ENCODE measurements at places on chromosomes 4 and X. TPM values are rescaled to one million over a fixed set of nuclear protein-coding genes. Genes with fewer than 3 reads are reported as not detected.

The DUSP9 gene
- 0.12 TPM for total RNA-seq

The FREM3 gene
- total RNA-seq: 0.12 TPM

The DAPP1 gene
- total RNA-seq: 23.3 TPM

The MAGED1 gene
- 214 TPM for total RNA-seq

The RPS6KA6 gene
- 7.7 TPM for total RNA-seq

The IL2RG gene
- 8.9 TPM for total RNA-seq

The AMTN gene
- total RNA-seq: not detected

The CCNB3 gene
- total RNA-seq: 0.78 TPM

The MAGEE2 gene
- 0.43 TPM for total RNA-seq

The SCLT1 gene
- total RNA-seq: 11.7 TPM

The RXFP1 gene
- total RNA-seq: 0.55 TPM

The KLHL4 gene
- 1.9 TPM for total RNA-seq

The BEND2 gene
- not detected for total RNA-seq

GRCh38 chr4:67499799-67500198 is 45.5 kb downstream of the CENPC start:
- no peak for DNase-seq

DNA sequence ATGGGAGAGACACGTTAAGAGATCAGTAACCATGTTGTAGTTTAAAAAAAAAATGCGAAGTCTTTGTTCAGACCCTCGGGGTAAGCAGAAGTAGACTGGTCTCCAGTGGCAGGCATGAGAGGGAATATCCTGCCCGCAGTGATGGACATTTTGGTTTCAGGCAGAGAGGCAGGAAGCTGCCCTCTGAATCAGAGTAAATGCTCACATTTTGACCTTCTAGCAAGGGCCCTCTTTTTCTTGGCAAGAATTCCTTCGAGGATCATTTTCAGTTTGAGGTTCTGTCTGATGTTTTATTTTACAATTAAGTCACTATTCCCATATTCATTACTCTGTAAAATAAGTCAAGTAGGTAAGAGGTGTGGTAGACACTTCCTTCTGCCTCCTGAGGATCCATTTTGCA is 28.4 kb downstream of the SORBS2 start:
- no peak for DNase-seq

DNA sequence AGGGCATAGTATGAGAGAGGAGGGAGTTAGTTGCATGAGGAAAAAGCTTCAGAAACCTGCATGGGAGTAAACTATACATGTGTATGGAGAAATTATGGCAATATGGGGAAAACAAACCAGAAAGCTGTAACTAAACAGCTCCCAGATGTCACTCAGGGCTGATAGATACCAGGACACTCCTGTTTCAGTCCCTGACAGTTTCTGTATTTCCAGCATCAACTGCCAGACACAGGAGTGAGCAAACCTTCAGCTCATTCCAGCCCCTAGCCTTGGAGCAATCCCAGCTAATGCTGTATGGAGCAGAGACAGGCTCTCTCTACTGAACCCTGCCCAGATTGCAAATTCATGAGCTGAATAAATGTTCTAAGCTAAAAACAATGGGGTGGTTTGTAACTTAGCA is 382.9 kb upstream of the MAGEB18 start:
- no peak for DNase-seq

GRCh38 chr4:83686166-83686565 is 150.3 kb downstream of the GPAT3 start:
- no peak for DNase-seq

DNA sequence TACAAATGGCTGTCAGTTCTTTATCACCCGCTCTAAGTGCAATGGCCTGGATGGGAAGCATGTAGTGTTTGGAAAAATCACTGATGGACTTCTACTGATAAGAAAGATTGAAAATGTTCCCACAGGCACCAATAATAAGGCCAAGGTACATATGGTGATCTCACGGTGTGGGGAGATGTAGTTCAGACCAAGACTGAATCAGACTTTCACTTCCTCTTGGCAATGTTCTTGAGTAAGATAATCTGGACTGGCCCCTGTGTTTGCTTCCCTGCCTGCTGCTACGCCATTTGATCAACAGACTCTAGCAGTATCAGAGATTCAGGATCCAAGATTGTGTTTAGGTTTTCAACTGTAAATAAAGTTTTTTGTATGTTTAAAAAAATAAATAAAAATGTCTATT is 682.2 kb upstream of the AMOT start:
- peak; percentile 10 for DNase-seq

GRCh38 chr4:77697860-77698590 is 92.4 kb downstream of the CXCL13 start:
- peak; percentile 43 for DNase-seq

- no peak for DNase-seq
Measured at GRCh38 chr4:117428536-117428935, 343.2 kb upstream of the TRAM1L1 start.

GRCh38 chr4:77905651-77906263 is 43.1 kb downstream of the MRPL1 start:
- no peak for DNase-seq

- no peak for DNase-seq
Measured at GRCh38 chr4:163679189-163679588, 184.7 kb downstream of the TMA16 start.

- no peak for DNase-seq
Measured at GRCh38 chrX:46580613-46581012, 7.0 kb downstream of the CHST7 start.

- no peak for DNase-seq
Measured at GRCh38 chr4:38785901-38786402, 3.2 kb upstream of the TLR10 start.

DNA sequence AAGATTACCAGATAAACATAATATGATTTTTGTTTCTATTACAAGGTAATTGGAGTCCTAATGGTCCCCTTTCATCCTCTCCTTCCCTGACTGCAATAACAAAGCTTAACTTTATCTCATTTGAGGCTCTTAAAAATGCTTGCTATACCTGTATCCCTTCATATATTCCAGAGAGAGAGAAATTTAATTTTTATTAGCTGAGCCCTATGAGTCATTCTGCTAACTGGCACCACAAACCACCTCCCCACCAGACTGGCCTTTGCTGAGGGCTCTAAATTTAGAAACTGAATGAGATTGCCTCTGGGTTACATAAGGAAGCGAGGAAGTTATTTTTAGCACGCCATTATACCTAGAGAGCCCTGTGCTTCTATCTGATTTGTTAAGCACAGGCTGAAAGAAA is 27.4 kb downstream of the CBLL2 start:
- DNase-seq: no peak

- no peak for DNase-seq
Measured at GRCh38 chr4:38563707-38564495, 100.1 kb upstream of the KLF3 start.

DNA sequence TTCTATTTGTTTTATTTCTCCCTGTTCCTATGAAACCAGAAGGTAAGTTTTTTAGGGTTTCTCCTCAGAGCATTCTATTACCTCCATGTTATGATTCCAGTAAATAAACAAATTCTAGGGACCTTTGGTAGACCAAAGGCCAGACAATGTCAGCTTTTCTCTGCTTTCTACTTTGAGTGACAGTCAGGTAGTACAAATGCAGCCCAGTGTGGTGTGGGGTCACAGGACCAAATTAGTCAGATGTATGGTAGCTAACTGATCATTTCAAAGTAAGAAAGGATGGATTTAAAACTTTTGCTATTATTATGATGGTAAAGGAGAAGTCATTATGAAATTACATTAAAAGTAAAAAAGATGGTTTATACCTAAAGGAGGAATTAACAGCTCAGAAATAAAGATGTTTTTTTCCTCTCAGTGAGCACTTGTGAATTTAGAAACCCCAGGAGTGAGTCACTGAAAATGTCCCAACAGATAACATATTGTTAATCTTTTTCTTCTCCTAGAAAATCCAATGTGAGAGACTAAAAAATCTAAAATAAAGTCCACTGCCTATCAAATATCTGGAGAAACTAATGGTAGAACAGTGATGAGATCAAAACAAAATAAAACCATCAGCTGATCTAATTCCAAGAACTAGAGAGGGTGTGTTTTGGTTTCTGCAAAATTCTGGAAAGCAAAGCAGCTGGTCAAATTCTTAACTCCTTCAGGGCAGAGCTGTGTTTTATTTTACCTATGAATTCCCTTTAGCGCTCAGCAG is 16.6 kb upstream of the KLHL2 start:
- no peak for DNase-seq

DNA sequence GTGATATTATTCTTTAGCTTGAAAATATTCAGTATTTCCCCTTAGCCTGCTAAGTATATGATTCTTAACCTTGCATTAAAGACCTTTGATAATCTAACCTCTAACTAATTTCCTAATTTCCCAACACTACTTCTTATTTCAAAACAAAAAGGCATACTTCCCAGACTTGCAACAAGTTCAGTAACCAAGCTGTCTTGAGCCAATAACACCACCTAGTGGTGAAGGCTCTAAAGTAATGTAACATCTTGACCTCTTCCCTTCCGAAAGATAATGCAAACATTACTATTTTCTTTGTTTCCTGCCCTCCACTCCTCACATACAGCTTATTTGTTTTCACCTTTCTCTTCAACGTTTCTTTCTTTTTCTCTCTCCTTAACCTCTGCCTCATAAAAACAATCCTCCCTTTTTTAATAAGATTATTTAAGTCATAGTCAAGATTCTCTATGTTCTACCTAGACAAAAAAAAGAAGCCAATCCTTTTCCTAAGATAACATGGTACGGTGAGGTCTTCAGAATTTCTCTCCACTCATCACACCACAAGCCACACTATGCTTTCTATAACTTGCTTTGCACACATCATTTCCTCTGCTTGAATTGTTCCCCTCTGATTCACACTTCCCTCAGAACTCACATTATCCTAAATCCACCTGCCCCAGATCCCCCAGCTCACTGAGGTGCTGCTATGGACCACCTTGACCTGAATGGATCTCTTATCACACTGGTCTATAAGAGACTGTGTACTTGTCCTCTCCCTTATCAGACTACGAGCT is 3.5 kb downstream of the FAT1 start:
- no peak for DNase-seq

GRCh38 chr4:27861802-27862201 is 1001.2 kb downstream of the STIM2 start:
- no peak for DNase-seq

DNA sequence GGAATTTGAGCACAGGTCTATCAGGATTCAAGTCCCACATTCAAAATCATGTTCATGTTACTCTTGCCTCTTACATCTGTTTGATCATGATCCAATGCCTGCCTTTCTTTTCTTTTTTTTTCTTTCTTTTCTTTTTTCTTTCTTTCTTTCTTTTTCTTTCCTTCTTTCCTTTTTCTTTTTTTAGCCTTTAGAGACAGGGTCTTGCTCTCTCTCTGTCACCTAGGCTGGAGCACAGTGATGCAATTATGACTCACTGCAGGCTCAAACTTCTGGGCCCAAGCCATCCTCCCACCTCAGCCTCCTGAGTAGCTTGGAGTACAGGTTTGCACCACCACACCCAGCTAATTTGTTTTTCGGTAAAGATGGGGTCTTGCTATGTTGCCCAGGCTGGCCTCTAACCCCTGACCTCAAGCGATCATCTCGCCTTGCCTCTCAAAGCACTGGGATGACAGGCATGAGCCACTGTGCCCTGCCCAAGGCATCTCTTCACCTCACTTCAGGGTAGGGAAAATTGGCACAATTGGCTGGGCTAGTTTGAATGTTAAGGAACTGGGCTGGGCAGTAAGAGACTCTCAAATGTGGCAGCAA is 359.2 kb downstream of the FBXW7 start:
- no peak for DNase-seq

- no peak for DNase-seq
Measured at GRCh38 chr4:86129546-86129945, 230.3 kb downstream of the MAPK10 start.

DNA sequence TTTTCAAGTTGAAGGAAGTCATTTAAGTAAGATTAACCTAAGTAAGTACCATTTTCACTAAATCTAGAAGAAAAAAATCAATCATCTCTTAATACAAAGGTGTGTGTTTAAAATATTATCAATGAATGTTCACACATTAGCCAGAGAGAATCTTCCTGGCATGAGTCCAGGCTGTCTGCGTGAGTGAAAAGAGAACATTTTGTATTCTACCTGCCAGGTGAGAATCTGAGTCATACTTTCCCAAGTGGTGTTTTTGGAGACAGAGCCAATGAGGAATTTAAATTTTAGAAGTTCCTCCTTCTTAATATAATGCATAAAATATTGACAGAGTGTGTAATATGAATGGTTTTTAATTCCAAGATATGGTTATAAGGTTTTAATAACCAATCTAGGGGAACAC is 371.8 kb upstream of the NR3C2 start:
- peak; percentile 44 for DNase-seq

DNA sequence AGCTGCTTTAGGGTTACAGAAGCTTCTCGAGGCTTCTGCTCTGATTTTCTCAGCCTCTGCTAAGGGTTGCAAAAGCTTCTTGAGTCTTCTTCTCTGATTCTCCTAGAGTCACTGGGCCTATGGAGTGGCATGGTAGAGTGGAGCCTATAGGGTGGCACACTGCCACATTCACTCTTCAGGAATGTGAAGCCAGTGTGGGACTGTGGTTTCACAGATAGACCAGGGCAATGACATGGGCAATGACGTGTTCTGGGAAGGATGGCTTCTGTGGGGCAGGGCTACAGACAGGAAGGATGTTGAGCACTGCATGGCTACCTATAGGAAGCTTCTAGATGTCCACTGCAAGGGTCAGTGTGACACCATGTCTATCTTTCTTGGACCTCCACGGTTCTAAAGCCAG is 11.0 kb upstream of the MAMLD1 start:
- no peak for DNase-seq

- DNase-seq: no peak
Measured at GRCh38 chr4:12409507-12410190, 981.0 kb upstream of the HS3ST1 start.

GRCh38 chrX:134601240-134601765 is 57.0 kb downstream of the PLAC1 start:
- DNase-seq: no peak

- no peak for DNase-seq
Measured at GRCh38 chr4:98482847-98483806, 175.3 kb downstream of the TSPAN5 start.

Data from mucosa of gallbladder (tissue), 1 donor.